ENCODE measurements at places on chromosomes 2 and 18.

- DNase-seq, result no peak
Observed at GRCh38 chr18:63765837-63766236, 9.4 kb upstream of the SERPINB7 start.

GRCh38 chr18:31057051-31057450, 14.5 kb upstream of the DSC3 start:
- no peak for DNase-seq

- DNase-seq, result no peak
Observed at GRCh38 chr2:155844461-155844860, 488.1 kb downstream of the NR4A2 start.

GRCh38 chr18:22391407-22392345, 26.0 kb downstream of the CTAGE1 start:
- DNase-seq, result peak; percentile 17

GRCh38 chr2:83471655-83472054, 987.4 kb downstream of the SUCLG1 start:
- no peak for DNase-seq

DNA sequence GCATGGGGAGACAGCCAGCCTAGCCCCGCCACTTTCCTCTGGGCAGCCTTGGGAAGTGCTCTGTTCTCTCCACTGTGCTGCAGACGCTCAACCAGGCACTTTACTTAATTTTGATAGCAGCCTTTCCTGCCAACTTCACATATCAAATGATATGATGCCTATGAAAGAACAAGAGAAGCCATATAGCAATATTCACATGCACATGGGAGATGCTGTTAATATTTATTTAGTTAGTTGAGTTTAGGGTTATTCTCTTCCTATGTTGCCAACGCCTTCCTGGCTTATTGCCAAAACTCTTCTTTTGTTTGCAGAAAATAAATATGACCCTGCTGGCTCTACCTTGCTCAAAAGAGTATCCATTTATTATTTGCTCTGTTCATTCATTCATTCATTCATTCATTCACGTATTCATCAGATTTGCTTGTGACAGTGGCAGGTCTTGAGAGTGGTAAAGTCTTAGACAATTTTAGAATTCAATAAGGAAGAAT, 99.3 kb downstream of the GATA6 start:
- no peak for DNase-seq

GRCh38 chr2:100754951-100755350, 65.0 kb upstream of the NPAS2 start:
- no peak for DNase-seq

GRCh38 chr2:43165378-43166069, 60.9 kb downstream of the ZFP36L2 start:
- no peak for DNase-seq

GRCh38 chr18:7152440-7152839, 34.8 kb upstream of the LAMA1 start:
- no peak for DNase-seq

- no peak for DNase-seq
Observed at GRCh38 chr2:160062292-160063005, at the start of gene PLA2R1. PLA2R1 (minus strand) TSS chr2:160062615; CDS start chr2:160062403, 212 bp downstream.

DNA sequence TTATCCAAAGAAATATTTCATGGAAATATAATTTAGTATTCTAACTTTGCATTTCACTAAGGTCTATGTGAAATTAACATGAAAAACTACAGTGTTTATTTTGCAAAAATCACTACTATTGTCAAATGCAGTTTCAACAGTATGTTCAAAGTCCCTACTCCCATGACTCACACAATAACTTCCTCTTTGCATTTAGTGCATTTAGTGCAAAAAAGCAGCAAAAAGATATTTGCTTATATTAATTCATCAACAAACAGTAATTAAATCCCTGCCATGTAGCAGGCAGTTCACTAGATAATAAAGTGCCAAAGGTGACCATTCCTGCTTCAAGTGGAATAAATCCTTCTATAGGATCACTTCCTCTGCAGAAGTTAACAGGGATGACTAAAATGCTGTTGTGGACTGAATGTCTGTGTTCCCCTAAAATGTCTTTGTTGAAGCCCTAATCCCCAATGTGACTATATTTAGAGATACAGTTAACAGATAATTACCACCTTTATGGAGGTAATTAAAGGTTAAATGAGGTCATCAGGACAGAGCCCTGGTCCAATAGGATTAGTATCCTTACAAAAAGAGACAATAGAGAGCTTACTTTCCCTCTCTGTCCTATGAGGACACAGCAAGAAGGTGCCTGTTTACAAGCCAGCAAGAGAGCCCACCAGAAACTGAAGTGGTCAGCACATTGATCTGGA, 61.7 kb downstream of the STK39 start:
- no peak for DNase-seq

All from central memory CD4-positive, alpha-beta T cell (primary cell).